A673 (cell line): ENCODE measurements at places on chromosomes 5 and 9.

DNA sequence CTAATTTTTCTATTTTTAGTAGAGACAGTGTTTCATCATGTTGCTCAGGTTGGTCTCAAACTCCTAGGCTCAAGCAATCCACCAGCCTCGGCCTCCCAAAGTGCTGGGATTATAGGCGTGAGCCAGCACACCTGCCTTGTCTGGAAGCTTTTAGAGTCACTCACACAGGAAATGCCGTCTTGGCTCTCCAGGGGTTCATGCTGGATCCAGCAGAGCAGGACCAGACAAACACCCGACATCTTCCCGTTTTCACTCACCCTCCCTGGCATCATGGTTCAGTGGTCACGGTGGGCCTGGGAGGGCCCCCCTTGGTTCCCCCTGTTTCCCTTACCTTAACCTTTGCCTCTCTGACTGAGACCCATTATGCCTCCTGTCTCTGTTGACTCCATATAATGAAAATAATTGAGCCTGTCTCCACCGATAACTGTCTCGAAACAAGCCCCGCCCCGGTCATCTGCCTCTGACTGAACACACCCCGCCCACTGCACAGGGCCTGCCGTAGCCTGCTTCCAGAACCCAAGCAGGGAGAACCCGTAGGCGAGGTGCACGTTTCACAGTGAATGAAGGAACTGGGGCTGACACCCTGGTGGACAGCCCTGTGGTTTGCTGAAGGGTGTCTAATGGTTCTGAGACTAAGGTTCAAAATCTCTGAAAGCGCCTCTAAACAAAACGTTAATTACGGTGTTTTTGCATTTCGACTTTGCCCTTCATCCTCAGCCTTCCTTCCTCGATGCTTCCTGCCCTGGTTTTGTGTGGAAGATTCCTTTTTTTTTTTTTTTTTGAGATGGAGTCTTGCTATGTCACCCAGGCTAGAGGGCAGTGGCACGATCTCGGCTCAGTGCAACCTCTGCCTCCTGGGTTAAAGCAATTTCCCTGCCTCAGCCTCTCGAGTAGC lies 39.7 kb upstream of the SPRY4 start:
- peak; percentile 91 for DNase-seq

DNA sequence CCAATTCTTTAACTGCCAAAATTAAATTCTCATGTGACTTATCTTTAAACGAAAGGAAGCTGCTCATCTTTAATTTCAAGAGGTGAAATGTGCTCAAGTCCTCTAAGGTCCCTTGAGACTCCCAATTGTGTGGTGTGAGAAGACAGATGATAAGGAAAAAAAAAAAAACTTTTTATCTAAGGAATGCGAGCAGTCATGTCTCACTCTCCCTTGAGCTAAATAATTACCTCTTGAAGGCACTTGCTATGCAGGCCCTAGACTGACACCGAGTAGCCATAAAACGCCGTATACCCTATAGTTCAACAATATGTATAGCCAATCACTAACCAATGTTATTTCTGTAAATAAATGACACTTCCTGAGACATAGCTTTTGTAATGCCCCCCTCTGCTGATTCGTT lies 1.5 kb upstream of the DTWD2 start:
- no peak for DNase-seq

DNA sequence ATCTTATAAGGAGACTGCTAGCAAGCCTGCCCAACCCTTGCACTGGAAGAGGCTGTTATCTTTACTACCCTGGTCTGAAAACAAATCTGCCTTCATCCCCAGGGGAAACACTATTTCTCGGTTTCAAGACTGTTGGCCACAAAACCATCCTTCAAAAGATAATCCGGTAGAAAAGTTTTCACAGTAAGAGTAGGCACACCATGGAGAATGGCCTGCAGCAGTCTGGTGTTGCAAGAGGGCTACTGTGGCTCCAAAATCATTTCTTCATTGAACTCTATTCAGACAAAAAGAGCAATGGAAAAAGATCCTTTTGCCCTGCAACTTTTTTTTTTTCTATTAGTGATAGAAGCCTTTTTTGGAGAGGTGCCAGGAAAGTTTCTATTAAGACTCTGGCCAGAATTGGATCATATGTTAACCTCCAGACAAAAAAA lies 163.9 kb downstream of the ARHGEF28 start:
- peak; percentile 24 for DNase-seq

DNA sequence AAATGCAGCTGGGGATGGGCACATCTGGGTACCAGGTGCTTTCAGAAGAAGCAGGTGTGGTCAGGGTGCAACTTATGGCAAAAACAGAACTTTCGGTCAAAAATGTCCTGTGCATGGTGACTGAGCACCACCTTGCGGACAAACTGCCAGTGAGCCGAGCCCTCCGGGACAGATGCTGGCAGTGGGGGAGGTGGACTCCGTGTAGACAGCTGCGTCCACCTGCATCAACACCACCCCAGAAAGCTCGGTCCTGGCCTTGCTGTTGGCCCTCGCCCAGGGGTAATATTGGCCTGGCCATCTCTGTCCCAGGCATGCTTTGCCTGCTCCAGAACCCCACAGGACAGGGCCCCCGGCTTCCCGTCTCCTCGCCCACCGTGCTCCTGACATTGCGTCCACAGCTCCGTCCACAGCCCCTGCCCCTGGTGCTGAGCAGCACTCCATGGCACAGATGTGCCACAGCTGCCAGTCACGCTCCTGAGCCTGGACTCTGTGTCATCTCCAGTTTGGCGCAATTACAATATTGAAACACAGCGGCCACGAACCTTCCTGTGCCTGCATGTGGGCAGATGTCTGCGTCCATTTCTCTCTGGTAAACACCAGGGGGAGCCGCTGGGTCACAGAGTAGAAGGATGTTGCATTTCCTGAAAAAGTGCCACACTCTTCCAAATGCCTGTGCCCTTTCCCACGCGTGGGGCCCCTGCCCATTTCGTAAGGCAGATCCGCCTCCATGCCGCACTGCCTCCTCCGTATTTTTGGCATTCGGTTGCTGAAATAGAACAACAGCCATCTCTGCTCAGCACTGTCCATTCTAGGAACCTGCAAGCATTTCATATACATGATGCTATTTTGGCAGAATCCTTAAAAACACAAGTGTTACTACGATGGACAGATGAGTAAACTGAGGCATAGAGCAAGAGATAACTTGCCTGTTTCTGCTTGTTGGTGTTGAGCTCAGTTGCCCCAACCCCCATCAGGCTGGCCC lies 33.4 kb upstream of the SLC6A19 start:
- peak; percentile 80 for DNase-seq

DNA sequence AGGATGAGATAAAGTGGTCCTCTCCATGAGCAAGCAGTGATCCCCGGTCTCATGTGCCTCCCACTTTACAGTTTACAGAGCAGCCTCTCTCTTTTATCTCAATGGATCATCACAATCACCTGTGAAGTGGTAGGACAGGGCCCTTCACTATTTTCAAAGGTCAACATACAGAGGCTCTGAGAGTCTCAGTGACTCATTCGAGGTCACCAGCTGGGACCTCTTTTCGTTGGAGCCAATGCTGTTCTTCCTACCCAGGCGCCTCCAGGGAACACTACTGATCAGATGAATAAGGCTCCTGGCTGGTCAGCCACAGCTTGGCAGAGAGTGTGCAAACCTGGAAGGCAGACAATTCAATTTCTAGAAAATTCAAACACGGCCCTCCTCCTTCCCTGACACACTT lies 16.6 kb downstream of the GGTA1 start:
- DNase-seq: no peak

GRCh38 chr9:35406183-35406959 lies 83.5 kb upstream of the RUSC2 start:
- no peak for DNase-seq

DNA sequence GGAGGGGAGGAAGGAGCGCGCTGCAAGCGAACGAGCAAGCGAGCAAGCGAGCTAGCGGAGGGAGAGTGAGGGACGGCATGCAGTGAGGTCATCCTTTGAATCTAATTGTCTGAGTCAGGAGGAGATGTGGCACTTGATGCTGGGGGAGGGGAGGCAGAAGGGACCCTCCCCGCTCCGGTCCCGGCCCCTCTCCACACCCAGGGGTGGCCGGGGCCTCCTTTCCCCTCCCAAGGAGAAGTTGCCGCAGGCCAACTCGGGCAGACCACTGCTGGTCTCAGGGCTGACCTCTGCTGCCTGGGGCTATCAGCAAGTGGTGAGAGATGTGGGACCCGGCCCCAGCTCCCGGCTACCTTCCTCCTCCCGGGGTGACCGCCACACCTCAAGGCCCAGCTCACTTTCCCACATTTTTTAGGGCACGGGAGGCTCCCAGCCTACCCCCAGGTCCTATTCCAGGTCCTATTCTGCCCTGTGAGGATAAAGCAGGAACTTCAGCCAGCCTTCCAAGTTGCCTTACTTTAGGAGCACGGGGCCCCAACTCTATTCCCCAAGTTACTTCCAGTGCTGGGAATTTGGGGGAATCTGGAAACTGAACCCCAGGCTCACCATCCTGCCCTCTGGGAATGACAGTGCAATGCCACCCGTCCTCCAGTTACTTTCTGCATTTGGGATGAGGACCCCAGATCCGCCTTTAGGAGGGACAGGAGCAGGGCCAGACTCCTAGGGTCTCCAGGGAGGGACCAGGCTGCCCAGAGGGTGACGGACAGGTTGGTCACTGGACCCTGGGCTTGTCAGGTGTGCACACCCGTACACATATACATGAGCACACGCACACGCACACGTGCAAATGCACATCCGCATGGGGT lies 11.1 kb downstream of the CNTFR start:
- peak; percentile 41 for DNase-seq

- no peak for DNase-seq
Measured at GRCh38 chr5:28914297-28914696, 1875.9 kb upstream of the CDH9 start.

- no peak for DNase-seq
Measured at GRCh38 chr5:756171-756570, 28.4 kb downstream of the ZDHHC11B start.

- no peak for DNase-seq
Measured at GRCh38 chr9:106897236-106897635, 34.3 kb downstream of the ZNF462 start.

DNA sequence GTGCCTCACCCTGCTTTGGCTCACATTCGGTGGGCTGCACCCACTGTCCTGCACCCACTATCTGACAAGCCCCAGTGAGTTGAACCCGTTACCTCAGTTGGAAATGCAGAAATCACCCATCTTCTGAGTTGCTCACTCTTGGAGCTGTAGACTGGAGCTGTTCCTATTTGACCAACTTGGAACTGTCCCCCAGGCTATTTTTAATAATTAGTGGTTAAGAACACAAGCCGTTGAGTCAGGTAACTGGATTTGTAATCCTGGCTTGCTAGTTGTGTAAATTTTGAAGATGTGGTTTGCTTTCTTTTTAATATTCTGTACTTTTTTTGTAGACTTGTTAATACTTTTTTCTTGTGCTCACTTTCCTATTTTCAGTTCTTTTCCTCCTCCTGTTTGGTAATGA lies 81.2 kb downstream of the CNTLN start:
- no peak for DNase-seq

DNA sequence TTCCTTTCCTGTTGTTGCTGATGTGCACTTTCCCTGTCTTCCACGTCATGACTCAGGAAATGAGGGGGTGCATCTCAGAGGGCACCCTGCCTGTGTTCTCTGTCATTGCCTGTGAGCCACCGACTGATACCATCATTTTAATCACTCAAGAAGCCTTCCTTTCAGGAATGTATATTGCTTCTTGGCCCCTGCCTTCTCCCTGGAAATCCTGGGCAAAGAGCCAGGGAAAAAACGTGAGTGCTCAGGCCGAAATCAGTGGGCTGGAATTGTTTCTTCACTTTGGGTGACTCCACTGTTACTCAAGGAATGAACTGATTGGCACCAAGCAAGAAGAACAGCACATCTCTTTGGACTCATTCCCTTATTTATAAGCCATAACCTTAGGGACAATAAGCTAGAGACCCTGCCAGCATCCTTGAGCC lies 126.1 kb downstream of the SNX18 start:
- DNase-seq: peak; percentile 88

- no peak for DNase-seq
Measured at GRCh38 chr5:124524552-124525232, 221.7 kb downstream of the ZNF608 start.

- no peak for DNase-seq
Measured at GRCh38 chr9:36893911-36894310, 140.2 kb downstream of the PAX5 start.

DNA sequence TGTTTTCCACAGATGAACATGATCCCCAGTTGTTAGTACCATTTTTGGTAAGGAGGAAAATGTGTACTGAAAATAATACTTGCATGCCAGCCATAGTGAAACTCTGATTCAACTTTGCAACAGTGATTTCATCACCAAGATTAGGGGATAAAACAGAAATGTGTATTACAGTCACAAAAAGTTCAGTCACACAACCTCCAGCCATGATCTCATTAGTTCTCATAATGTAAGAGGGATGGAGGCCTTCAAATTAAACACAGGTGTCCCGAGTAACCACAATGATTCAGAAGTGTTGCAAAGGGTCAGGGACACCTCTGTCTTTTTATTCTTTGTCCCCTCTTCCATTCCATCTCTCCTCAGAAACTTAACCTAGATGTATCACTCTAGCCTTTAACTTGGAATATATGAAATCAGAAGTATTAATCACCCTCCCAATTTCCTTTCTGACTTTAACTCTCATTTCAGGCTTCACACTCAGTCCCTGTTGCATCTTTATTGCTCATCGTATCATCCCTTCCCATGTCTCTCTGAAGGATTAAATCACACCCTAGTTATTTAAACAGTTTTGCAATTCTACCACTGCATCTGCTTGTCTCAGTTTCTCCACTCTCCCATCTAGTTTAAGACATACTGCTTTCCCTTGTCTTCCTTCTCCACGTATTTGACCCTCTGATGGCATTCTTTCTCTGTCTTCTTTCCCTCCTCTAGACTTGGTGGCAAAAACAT lies 291.2 kb downstream of the ADAMTS6 start:
- no peak for DNase-seq

GRCh38 chr5:68369457-68370125 lies 154.0 kb downstream of the PIK3R1 start:
- no peak for DNase-seq

DNA sequence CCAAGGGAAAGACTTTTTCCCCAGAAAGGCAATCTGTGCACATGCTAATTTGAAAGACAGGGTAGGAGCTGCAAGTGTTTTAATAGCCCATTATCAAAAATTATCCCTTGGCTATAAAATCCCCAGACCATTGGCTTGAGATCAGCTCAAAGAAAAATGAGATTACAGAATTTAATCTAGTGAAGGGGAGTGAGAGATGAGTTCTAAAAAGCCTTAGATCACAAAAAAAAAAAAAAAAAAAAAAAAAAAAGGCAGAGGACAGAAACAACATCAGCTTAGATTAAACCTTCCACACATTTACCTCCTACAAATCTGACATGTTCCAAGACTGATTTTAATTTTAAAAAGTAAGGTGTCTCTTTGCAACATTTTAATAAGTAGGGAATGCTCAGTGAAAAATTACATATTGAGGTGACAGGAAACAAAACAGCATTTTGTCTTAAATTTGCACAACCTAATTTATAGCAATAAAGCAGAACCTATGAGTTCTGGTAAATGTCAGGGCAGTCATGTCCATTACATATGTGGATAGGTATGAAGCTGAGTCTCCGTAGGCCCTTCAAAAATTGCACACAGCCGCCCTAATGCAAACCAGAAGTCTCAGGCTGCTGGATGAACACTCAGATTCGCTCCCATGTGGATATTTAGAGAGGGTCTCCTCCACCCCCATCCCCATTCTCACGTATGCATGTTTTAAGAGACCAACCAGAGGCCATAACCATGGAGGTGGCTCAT lies 43.4 kb downstream of the NFIB start:
- no peak for DNase-seq

- no peak for DNase-seq
Measured at GRCh38 chr5:146529984-146530383, 14.0 kb upstream of the GPR151 start.
